ENCODE measurements at places on chromosomes 3 and 15.

- no peak for DNase-seq
Measured at GRCh38 chr3:14323401-14324223, 78.8 kb upstream of the SLC6A6 start.

GRCh38 chr3:20846832-20847231, 660.8 kb upstream of the SGO1 start:
- no peak for DNase-seq

DNA sequence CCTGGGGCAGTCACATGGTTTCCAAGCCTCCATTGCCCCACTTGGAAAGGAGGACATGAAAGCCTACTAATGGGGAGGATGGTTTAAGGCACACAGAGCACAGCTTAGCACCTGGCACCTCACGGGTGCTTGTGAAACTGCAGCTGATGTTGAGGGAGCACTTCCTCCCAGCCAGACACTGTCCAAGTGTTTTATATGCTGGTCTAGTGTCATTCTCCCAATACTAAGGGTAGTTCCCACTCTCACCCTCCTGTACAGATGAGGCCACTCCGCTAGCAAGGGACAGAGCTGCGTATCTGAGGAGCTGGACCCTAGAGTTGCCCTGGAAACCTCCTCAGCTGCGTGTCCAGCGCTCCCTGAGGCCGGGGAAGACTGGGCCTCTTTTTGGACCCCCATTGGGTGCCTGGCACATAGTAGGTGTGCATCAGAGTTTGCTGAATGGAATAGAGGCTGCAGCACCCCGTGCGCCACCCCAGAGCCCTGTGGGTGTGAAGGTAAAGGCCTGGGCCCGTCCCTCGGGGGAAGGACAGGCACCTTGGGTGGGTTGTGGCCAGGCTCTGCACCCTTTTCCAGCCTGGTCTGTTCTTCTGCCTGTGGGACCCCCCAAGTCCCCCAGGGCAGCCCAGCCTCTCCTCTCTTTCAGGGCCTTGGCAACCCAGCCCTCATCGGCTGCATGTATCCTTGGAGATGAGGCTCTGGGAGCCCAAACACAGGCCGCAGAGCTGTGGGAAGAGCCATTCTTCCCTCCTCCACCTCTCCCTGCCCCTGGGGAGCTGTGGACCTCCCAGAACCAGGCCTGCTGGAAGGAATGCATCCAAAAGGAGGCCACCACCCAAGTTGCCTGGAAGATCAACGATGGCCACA, 31.3 kb downstream of the DNASE1L3 start:
- DNase-seq, result no peak

- DNase-seq, result no peak
Measured at GRCh38 chr3:34033839-34034238, 235.4 kb downstream of the PDCD6IP start.

DNA sequence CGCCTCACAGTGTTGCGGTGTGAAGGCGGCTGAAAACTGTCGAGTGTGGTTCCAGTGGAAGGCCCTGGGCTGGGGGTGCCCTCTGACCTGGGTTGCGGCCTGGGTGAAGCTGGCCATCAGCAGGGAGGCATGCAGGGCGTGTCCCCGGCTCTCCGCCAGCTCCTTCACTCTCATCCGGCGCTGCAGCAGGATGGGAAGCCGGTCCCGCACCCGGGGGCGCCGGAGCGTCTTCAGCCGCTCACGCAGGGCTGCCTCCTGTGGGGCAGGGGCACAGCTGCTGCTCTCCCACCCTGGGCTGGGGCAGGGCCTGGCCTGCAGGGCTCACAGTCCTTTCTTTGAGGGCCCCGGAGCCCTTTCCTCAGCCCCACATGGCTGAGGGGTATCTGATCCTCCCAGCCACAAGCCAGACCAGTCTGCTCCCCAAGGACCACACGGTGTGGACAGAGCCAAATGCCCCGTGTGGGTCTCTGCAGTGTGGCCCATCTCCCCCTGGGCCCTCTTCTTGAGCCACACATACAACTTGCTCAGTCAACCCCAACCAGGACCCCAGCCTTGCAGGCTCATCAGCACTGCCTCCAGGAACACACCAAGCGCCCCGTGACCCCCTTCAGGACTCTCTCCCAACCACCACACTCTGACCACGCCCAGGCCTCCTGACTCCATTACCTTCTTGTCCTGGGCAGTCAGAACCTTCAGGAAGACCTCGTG, 26.8 kb downstream of the SPTBN5 start:
- no peak for DNase-seq

GRCh38 chr15:66670762-66671580, 31.1 kb upstream of the SMAD6 start:
- no peak for DNase-seq

DNA sequence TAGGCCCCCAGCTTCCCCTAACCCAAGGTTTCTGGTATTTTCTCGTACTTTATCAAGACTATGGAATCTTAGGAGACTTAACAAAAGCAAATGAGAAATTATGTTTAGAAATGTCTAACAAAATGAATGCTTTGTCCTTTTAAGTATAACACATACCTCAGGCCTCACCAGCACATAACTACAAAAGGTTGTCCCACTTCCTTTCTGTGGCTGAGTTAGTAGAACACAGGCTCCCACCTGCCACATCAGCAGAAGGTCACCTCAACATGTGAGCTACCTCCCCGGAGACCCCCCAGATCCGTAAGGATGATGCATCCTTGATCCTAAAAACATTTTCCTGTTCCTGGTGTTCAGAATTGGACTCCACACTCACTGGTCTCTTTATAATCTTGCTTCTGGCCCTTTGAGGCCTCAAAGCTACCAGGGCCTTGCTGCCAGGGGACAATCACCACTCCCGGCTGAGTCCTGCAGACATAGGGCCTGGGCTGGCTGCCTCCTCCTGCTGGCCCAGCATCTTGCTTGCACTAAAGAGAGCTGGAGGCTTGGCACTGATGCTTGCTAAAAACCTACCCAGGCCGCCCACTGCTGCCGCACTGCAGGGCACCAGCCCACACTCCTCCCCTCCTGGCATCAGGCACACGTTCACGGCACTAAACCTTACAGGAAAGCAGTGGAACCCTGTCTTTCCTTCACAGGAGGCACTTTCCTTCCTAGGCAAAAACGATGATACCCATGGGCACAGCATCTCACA, 2.9 kb downstream of the CCRL2 start:
- DNase-seq, result no peak

GRCh38 chr3:181457190-181457589, 254.5 kb upstream of the SOX2 start:
- DNase-seq, result no peak

- no peak for DNase-seq
Measured at GRCh38 chr3:179449636-179450035, 1.6 kb downstream of the GNB4 start.

DNA sequence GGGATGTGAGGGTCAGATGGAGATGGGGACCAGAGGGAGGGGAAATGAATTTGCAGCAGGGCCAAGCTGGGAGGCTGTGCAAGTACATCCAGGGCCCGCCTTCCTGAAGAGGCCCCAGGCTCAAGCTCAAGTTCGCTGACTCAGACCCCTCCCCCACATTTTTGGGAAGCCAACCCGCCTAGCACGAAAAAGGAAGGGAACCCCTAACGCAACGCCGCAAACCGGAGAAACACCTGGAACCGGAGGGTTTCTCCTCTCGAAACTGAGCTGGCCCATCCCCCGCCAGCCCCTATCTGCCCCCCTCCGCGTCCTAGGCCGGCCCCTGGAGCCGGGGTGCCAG, 624 bp downstream of the AP3B2 start:
- DNase-seq, result no peak

GRCh38 chr15:54277834-54278233, 299.6 kb downstream of the UNC13C start:
- DNase-seq, result no peak

- no peak for DNase-seq
Measured at GRCh38 chr3:39907981-39908380, 98.6 kb downstream of the MYRIP start.

GRCh38 chr15:40852529-40852928, 8.7 kb downstream of the SPINT1 start:
- DNase-seq, result no peak

DNA sequence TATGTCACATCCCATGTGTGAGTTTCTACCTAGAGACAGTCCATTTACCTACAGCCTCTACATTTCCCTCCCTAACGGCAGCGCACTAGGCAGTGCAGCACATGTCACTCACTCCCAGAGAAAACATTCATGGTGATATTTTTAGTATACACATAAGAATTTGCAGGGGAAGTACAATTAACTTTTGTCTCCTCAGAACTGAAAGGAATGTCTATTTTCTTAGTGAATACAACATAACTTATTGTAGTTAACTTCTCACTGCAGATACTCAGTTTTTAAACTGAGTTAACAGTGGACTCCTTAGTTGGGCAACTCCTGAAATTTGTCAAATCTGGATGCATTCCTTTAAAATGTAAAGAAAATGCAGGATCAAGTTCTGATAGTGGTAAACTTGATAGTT, 4.5 kb upstream of the ZBTB47 start:
- DNase-seq, result no peak

DNA sequence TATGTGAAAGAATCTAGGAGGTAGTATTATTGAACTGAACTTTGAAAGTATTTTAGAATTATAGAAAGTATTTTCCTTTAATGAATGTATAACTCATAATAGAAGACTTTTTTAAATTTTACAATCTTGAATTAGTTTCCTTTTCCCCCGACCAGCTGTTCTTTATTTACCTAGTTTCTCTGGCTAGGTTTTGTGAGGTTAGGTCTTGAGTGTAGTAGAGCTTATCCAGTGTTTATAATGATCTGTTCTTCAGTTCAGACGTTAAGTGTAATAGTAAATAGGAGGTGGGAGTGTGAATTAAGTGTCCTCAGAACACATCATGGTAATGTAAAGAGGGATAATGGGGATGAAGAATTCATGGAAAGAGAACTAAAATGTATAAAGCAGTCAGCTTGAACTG, 93.8 kb downstream of the MYRIP start:
- no peak for DNase-seq

GRCh38 chr3:156654834-156655233, 19.6 kb upstream of the TIPARP start:
- no peak for DNase-seq

DNA sequence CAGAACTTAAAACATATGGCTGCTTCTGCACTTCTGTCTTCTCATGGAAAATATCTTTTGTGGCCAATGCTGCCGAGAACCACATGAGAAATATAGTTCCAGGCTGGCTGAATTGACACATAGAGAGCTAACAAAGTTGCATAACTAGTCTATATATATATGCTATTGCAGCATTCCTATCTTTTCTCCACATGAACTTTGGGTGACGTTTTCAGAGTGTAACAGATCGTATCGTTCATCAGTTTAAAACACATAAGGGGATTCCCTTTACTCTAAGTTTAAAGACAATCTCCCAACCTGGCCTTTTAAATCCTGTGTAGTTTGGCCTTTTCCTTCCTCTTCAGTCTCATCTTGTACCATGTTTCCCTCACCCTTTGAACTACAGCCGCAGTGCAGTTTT, 394.2 kb upstream of the CBLB start:
- DNase-seq, result no peak

- no peak for DNase-seq
Measured at GRCh38 chr3:155129396-155129795, 49.3 kb downstream of the MME start.

DNA sequence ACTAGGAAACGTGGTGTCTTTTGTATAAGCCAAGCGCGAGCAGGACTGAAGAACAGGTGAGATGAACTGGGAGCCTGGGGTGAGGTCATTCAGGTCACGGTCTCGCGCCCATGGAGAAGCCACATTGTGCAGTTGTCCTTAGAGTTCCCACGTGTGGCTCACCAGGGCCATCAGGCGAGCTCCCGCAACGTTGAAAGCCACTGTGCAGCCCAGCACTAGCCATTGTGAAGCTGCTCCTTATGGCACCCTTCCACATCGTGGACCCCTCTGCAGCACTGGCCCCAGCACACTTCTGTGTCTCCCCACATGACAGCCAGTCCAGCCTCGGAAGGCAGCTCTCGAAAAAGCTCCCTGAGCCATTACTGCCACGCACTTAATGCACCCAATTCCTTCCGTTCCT, 7.6 kb upstream of the APBA2 start:
- DNase-seq, result no peak

- no peak for DNase-seq
Measured at GRCh38 chr15:63034578-63034977, 8.0 kb upstream of the TPM1 start.

DNA sequence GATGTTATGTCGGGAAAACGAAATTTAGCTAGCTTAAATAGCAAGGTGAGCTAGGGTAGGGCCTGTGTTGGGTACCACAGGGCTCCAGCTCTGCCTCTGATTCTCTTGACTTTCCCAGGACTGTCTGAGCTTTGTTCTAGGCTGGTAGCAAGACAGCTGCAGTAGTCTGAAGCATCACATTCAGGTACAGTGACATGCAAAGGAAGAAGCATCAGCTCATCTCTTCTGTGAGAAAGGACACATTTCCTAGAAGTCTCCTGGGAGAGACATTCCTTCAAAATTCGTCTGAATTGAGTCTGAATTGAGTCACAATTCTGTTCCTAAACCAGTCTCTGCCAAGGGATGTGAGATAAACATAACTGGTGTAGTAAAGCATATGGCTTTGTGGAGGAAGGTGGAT, 8.5 kb upstream of the UBXN7 start:
- DNase-seq, result no peak

DNA sequence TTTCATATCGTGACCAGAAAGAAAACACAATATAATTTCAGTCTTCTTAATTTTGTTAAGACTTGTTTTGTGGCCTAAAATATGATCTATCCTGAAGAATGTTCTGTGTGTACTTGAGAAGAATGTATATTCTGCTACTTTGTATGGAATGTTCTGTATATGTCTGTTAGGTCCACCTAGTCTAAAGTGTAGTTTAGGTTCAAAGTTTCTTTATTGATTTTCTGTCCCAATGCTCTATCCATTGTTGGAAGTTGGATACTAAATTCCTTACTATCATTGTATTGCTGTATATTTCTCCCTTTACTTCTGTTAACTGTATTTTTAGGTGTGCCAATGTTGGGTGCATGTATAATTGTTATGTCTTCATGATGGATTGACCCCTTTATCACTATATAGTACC, 21.2 kb downstream of the OR5AC2 start:
- DNase-seq, result no peak

DNA sequence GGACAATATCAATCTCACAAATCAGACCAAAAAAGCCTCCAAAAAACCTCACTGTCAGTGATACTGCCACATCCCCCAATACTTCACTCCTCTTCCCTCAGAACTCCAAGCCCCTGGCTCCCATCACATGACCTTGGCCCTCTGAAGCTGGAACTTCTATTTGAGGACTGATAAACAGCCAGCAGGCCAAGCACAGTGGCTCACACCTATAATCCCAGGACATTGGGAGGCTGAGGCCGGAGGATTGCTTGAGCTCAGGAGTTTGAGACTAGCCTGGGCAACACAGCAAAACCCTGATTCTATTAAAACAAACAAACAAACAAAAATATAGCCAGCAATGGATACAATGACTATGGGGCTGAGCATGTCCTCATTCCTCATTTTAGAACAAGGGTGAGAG, 55.2 kb downstream of the MAP4 start:
- DNase-seq, result no peak

- no peak for DNase-seq
Measured at GRCh38 chr3:122952520-122952919, 75.0 kb downstream of the SEMA5B start.

DNA sequence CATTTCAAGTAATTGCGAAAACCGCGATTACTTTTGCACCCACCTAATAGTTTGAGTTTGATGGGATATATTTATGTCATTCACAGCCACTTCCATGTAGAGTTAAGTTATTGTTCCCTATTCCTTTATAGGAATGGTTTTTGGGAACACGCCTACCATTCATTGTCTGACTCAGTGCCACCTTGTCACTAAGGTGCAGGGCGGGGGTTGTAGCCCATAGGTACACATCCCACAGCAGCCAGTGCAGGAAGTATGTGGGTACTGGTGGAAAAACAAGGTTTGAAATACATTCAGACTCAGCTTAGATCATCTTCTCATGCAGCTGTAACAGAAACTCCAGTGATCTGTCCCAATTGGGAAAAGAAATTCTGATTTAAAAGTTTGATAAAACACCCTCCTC, 48.2 kb upstream of the CFAP161 start:
- DNase-seq, result no peak
